ENCODE measurements at places on chromosomes 2 and 18.
A peak's percentile ranks its signal among the peaks of the same experiment; 100 is the strongest.

- no peak for DNase-seq
Measured at GRCh38 chr2:63699549-63699839, 110.7 kb downstream of the MDH1 start.

- DNase-seq: no peak
Measured at GRCh38 chr2:168501466-168502065, 45.5 kb downstream of the CERS6 start.

DNA sequence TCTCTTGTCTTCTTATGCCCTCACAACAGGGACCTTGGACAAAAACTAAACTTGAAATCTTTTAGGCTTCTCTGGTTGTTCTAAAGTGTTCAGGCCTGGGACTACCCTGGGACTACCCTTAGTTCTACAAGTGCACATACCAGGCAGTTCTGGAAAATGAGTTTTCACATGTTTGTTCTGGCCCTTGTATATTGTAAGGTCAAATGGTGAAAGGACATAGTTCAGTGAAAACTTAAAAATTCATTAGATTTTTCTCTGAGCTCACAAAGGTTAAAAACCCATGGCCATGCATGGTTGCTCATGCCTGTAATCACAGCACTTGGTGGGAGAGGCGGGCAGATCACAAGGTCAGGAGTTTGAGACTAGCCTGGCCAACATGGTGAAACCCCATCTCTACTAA is 875.5 kb upstream of the FAM98A start:
- no peak for DNase-seq

- DNase-seq: no peak
Measured at GRCh38 chr2:135826544-135826943, 10.4 kb downstream of the LCT start.

- peak; percentile 5 for DNase-seq
Measured at GRCh38 chr18:74081966-74082741, 65.5 kb downstream of the FBXO15 start.

DNA sequence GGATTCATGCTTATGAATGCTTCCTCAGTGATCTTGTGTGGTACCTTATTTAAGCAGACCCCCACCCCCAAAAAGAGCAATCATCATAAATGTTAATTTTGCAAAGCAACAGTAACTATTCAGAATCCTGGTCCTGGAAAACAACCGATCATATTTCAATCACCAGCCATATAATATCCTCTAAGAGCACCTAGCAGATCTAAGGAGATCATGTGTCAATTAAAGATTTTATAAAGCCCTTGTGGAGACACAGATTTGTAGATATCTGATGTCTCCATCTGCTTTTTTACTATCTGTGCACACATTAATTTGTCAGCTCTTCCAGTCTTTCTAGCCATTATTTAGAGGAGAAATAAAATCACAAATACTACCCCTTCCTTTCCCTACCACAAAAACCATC is 423.7 kb downstream of the TGIF1 start:
- DNase-seq: no peak

DNA sequence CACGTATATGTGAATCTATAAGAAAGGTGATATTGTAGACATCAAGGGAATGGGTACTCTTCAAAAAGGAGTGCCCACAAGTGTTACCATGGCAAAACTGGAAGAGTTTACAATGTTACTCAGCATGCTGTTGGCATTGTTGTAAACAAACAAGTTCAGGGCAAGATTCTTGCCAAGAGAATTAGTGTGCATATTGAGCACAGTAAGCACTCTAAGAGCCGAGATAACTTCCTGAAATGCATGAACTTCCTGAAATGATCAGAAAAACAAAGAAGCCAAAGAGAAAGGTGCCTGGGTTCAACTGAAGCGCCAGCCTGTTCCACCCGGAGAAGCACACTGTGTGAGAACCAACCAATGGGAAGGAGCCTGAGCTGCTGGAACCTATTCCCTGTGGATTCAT is 101.0 kb downstream of the HS6ST1 start:
- DNase-seq: no peak
